Left lung (tissue), 14 donors: ENCODE measurements at places on chromosomes 5 and 9. TPM values are rescaled to one million over a fixed set of nuclear protein-coding genes. Genes with fewer than 3 reads are reported as not detected.

The MEIKIN gene
- 0.85 TPM for total RNA-seq

The PGM5 gene
- total RNA-seq = 21.7 TPM

The LCN12 gene
- 4.5 TPM for total RNA-seq

The MPDZ gene
- 25.9 TPM for total RNA-seq

The GPR151 gene
- not detected for total RNA-seq

The NME5 gene
- 5.9 TPM for total RNA-seq

The TXNDC8 gene
- not detected for total RNA-seq

The RIGI gene
- 15.6 TPM for total RNA-seq

The SPINK7 gene
- not detected for total RNA-seq

GRCh38 chr5:122761115-122761514 is 13.8 kb upstream of the SNX2 start:
- H3K4me3 ChIP-seq = no peak overlapping the region
- DNase-seq = no peak
- H3K36me3 ChIP-seq = no peaks in the 10 kb centered on the region
- H3K4me1 ChIP-seq = peaks cover 6% of the 10 kb centered on the region

GRCh38 chr9:133403766-133404453 is 13.9 kb downstream of the REXO4 start:
- H3K36me3 ChIP-seq = peaks cover 68% of the 10 kb centered on the region
- no peaks in the 10 kb centered on the region for H3K27me3 ChIP-seq
- no peak overlapping the region for H3K4me3 ChIP-seq
- DNase-seq = peak; percentile 85
- H3K27ac ChIP-seq = no peak overlapping the region

DNA sequence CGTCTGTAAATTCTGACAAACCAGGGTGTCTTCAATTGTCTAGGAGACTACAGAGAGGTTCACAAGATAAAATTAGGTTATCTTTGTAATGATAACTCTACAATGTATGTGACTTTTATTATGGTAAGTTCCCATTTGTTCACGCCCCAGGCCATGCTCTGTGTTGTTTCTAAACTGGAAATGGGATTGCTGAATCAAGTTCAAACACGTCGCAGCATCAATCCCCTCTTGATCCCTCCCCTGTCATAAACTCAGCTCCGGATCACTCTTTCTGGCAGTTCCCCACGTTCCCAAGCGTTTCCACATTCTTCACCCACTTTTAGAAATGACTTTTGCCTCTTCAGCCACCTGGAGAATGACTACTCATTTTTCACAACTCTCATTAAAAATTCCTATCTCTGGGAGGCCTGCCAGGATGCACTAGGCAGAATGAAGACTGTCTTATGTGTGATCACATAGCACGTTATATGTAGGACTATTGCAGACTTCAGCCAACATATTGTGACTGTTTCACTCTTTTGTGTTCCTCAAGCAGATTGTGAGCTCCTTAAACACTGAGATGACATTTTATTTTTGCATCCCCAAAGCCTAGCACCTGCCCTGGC is 1124.2 kb upstream of the WWC1 start:
- no peaks in the 10 kb centered on the region for H3K4me1 ChIP-seq
- H3K27me3 ChIP-seq = no peaks in the 10 kb centered on the region
- DNase-seq = no peak
- no peaks in the 10 kb centered on the region for H3K36me3 ChIP-seq

- H3K36me3 ChIP-seq = no peaks in the 10 kb centered on the region
- H3K4me1 ChIP-seq = no peaks in the 10 kb centered on the region
- H3K27me3 ChIP-seq = peaks cover 79% of the 10 kb centered on the region
- H3K4me3 ChIP-seq = no peak overlapping the region
- H3K27ac ChIP-seq = no peak overlapping the region
- no peak for DNase-seq
Observed at GRCh38 chr5:3602785-3603502, 7.3 kb downstream of the IRX1 start.

DNA sequence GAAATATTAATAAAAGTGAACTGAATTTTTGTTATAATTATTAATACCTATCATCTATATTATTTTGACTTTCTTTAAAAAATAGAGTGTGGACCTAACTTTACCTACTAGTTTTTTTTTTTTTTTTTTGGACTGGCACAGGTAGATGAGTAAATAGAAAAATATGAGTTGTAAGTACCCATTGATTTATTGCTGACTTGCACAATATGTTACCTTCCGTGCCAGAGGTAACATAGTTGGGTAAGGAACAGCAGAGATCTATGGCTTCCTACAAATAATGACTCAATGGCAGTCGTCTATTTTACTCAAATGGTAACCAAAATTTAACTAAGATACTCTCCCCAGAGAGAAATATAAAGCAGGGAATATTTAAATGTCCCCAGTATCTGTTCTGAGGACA is 1212.8 kb downstream of the PTPRD start:
- no peaks in the 10 kb centered on the region for H3K27me3 ChIP-seq
- no peak overlapping the region for H3K4me3 ChIP-seq
- H3K36me3 ChIP-seq = no peaks in the 10 kb centered on the region
- no peaks in the 10 kb centered on the region for H3K4me1 ChIP-seq

GRCh38 chr9:89841456-89841855 is 236.6 kb downstream of the GADD45G start:
- no peak overlapping the region for H3K27ac ChIP-seq
- no peak for DNase-seq
- H3K36me3 ChIP-seq = no peaks in the 10 kb centered on the region
- H3K4me1 ChIP-seq = no peaks in the 10 kb centered on the region
- no peak overlapping the region for H3K4me3 ChIP-seq
- no peaks in the 10 kb centered on the region for H3K27me3 ChIP-seq

- no peak overlapping the region for H3K27ac ChIP-seq
- peak; percentile 39 for DNase-seq
- H3K27me3 ChIP-seq = no peaks in the 10 kb centered on the region
Observed at GRCh38 chr5:76867827-76868693, 18.2 kb downstream of the S100Z start.
